Stimulated activated CD8-positive, alpha-beta memory T cell treated with anti-CD3 and anti-CD28 coated beads, Interleukin-4, amount 100 ng/mL, for 1 hour (primary cell): ENCODE measurements at places on chromosomes 6 and 20.

- no peak for DNase-seq
Observed at GRCh38 chr6:121865811-121866210, 430.4 kb downstream of the GJA1 start.

DNA sequence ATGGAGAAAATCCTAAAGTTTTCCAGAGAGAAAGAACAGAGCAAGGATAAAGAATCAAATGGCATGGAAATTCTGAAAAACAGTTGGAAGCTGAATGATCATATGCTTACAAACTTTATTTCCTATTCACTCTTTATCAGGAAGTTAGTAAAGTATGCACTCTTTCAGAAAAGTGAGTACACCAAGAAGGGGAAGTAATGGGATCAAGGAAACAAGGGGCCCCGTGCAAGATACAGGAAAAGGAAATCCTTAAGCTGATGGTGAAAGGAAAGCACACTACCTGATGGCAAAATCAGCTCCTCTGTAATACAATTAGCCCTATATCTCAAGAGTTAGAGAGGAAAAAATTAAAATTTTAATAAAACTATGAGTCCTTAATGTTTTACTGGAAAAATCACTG lies 14.0 kb downstream of the CALHM6 start:
- DNase-seq: no peak

DNA sequence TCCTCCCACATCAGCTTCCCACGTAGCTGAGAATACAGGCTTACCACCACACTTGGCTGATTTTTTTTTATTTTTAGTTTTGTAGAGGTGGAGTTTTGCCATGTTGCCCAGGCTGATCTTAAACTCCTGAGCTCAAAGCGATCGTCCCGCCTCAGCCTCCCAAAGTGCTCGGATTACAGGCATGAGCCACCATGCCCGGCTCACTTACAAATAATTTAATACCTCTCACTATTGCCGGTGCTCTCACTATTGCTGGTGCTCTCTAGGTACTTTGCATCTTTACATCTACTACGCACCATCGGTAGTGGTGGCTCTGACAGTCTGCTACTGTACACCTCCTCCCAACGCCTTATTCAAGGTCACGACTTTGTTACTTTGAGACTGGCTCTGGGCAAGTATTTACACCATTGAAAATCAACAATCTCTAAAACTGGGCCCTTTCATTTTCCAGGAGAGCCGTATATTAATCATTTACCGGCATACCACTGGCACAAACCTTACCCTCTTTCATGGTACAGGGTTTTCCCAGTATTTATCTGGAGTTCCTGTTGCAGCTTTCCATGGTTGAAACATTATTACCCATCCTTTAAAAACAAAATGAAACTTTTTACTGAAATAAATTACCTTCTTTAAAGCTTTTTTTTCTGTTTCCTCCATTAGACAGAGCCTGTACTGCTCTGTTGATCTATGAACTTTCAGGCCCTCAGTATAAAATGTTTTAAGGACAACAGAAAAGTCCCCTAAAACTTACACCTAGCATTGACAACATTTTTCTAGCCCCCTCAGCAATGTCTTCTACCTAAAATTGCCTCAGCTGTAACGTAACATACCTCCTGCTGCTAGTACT lies 259.6 kb upstream of the PLCB4 start:
- no peak for DNase-seq

DNA sequence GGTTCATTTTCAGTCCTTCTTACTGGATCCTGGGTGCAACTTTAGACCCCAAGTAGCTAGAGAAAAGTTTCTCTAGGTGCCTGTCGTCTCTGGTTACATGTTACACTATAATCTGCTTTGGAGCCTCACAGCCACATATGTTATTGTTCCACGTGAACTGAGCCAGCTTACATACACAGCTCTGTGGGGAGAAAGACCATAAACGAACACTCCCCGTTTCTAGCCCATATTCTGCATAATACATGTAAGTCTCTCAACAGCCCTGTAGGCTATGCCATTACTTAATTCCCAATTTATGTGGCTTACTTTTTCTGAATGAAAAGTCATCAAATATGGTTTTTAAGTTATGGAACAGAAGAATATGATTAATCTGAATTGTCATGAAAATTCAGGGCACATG lies 233.8 kb downstream of the BCKDHB start:
- no peak for DNase-seq

- no peak for DNase-seq
Observed at GRCh38 chr20:12570371-12570770, 438.4 kb upstream of the SPTLC3 start.

DNA sequence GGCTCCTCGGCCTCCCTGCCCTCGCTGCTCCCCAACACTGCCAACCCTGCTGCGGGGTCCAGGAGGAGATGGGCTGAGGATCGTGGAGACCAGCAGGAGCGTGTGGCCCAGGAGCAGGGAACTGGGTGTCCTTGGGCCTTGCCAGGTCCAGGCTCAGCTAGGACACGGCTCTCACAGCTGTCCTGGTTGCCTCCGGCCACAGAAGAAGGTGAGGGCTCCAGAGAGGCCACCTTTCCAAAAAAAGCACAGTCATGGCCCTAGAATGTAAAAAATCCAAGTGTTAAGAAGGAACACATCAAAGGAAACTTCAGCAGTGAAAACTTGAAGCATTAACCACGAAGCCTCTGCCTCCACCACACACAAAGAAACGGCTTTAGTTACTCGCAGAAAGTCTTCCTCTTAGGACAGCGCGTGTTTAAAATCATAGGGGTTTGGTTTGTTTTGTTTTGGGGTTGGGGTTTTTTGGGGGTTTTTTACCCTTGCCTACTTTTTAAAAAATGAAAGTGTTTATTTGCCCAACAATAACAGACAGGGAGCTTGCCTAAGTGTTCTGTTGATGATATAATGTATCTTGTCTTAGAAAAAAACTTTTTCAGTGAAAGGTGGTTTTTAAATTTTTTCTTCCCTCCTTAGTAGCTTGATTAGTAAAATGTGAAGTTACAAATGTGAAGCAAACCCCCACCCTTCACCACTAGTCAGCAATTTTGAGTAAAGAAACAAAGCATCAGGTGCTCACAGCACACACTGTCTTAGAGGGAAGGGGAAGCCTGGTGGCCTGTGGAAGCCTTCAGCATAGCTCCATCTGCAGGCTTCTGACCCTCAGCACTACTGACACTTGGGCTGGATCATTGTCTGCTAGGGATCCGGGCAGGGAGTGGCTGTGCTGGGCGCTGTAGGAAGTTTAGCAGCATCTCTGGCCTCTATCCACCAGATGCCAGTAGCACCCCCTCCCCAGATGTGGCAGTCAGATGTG lies 60.0 kb downstream of the PTPN1 start:
- no peak for DNase-seq

DNA sequence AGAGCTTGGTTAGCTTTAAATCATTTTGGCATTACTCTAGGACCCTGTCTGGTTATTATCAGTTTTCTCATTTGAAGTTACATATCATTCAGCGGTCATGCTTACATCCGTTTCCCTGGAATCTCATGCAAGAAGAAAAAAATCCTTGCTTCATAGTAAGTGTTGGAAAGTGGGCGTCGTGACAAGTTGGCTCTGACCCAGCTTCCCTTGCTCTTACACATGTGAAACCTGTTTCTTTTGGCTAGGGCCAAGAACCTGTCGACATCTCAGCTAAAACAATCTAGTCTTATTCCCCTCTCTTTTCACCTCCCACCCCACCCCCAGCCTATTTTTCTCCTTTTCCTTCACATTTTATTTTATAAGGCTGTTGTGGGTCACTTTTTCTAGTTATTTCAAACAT lies 45.5 kb downstream of the ANKS1A start:
- no peak for DNase-seq

GRCh38 chr6:16851758-16852157 lies 90.5 kb upstream of the ATXN1 start:
- no peak for DNase-seq

DNA sequence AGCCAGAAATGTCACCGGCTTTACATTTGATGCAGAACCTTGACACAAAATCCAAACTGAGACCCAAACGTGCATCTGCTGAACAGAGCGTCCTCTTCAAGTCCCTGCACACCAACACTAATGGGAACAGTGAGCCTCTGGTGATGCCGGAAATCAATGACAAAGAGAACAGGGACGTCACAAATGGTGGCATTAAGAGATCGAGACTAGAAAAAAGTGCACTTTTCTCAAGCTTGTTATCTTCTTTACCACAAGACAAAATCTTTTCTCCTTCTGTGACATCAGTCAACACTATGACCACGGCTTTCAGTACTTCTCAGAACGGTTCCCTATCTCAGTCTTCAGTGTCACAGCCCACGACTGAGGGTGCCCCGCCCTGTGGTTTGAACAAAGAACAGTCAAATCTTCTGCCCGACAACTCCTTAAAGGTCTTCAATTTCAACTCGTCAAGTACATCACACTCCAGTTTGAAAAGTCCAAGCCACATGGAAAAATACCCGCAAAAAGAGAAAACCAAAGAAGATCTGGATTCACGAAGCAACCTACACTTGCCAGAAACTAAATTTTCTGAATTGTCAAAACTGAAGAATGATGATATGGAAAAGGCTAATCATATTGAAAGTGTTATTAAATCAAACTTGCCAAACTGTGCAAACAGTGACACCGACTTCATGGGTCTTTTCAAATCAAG lies 108.4 kb downstream of the RTN4IP1 start:
- peak; percentile 60 for DNase-seq

GRCh38 chr6:7106215-7106751 lies 1.5 kb upstream of the RREB1 start:
- DNase-seq: no peak

DNA sequence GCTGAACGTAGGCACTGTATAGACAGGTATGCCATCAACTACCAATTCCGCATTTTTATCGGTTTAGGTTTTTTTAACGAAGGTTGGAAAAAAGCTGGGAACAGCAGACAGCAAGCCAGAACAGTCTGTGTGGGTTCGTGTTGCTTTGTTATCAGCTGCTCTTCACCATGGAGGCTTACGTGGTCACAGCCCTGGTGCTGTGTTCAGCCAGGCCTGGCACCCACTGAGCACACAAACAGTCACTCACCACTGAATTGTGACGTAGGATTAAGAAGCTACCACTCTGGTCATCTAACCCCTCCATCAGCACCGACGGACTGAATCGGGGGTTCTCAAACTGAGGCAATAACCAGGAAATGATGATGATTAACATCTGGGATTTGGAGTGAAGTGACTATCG lies 13.2 kb downstream of the FAM210B start:
- no peak for DNase-seq

GRCh38 chr6:13194852-13195251 lies 133.5 kb downstream of the TBC1D7 start:
- no peak for DNase-seq
